ENCODE measurements at places on chromosomes 2 and 18. TPM values are rescaled to one million over a fixed set of nuclear protein-coding genes. Genes with fewer than 3 reads are reported as not detected.

GRCh38 chr18:70355620-70356385, 67.0 kb downstream of the SOCS6 start:
- DNase-seq = peak; percentile 30

DNA sequence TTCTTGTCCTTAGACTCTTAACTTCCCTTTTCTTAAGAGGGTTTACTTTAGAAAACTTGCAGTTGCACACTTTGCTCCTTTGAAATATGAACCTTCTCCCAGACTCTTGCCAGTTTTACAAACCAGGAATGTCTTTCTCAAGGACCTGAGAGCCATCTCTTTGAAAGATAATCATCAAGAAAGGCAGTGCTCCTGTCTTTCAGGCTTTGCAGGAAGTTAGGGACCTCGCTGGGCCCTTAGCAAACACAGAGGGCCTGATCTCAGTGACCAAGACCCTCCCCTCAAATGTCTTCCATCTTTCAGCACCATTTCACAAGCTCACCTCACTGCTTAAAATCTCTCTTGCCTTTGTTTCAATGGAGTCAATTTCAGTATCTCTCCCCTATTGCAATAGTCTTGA, 32.0 kb upstream of the NYAP2 start:
- DNase-seq = peak; percentile 72

- DNase-seq = no peak
Observed at GRCh38 chr18:44763327-44763726, 82.6 kb downstream of the SETBP1 start.

DNA sequence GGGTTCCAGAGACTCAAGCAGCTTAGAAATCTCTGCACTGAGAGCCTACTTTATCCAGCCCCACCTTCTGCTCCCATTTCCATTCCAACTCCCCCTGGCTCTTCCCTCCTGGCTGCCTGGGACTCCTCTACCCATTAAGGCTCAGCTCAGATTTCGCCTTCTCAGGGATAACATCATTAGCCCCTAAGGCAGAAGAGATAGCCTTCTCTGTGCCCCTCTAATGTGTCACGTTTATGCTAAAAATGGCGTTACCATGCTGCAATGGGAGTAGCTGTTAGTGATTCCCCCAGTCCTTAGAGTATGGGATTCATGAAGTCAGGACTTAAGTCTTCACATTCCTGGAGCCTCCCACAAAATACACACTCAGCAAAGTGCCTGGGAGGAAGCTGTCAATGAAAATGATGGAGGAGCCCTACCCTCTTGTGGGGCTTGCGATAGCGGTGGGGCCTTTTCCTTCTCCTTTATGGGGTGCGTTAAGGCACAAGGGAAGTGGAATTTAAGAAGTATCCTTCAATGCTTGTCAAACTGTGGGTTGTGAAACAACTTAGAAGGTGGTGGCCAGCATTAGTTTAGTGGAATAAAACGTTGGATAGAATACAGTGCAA, 144.7 kb upstream of the COPS8 start:
- no peak for DNase-seq

DNA sequence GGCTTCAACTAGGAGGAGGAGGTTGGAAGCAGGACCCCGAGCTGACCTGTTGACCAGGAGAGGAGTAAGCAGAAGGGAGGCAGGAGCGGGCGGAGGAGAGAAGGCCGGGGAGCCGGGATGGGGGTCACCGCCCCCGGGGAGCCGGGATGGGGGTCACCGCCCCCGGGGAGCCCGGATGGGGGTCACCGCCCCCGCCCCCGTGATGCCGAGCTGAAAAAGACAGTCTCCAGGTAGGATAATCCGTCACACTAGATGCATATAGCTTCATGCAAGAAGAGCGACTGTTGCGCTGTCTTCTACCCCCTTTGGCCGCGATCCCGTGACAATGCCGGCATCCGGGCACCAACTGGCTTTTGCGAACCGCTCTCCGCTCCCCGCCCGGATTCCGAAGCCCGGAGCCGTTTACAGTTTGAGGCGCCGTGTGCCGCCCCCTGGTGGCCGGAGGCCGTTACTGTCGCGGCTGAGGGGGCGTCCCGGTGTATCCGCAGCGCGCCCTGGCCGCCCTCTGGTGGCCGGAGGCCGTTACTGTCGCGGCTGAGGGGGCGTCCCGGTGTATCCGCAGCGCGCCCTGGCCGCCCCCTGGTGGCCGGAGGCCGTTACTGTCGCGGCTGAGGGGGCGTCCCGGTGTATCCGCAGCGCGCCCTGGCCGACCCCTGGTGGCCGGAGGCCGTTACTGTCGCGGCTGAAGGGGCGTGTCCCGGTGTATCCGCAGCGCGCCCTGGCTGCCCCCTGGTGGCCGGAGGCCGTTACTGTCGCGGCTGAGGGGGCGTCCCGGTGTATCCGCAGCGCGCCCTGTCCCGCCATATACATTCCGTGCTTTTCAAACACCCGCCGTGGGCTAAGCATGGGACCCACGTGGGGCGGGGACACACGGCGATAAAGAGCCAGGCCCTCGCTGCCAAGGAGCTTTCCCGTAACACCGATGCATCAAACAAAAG, 89.6 kb downstream of the ACTR3 start:
- DNase-seq = peak; percentile 70

- no peak for DNase-seq
Observed at GRCh38 chr2:120559401-120559800, 176.3 kb upstream of the GLI2 start.

DNA sequence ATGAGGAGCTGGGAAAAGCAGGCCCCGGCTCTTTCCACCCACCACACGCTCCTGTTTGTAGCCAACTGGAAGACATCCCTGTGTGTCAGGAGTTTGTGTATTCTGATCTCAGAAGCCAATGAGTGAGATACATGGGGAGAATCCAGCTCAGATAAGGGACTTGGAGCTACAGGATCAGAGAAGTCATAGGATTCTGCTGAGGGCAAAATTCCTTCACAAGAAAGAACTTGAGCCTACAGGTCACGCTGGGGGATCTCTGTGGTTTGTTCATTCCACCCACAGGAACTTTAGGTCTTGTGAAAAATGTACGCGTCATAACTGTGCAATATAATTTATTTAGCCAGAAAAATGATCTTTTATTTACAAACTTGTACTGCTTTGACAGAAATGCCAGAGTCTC, 80.1 kb upstream of the SMIM21 start:
- no peak for DNase-seq

- no peak for DNase-seq
Observed at GRCh38 chr18:8519102-8519501, 90.1 kb upstream of the RAB12 start.

GRCh38 chr2:24840962-24841945, 48.0 kb downstream of the CENPO start:
- DNase-seq = no peak

- no peak for DNase-seq
Observed at GRCh38 chr2:99691926-99692325, 202.1 kb upstream of the REV1 start.

- peak; percentile 88 for DNase-seq
Observed at GRCh38 chr18:60804415-60804814, 431.8 kb upstream of the MC4R start.

GRCh38 chr2:68537011-68537410, 69.6 kb downstream of the APLF start:
- no peak for DNase-seq

DNA sequence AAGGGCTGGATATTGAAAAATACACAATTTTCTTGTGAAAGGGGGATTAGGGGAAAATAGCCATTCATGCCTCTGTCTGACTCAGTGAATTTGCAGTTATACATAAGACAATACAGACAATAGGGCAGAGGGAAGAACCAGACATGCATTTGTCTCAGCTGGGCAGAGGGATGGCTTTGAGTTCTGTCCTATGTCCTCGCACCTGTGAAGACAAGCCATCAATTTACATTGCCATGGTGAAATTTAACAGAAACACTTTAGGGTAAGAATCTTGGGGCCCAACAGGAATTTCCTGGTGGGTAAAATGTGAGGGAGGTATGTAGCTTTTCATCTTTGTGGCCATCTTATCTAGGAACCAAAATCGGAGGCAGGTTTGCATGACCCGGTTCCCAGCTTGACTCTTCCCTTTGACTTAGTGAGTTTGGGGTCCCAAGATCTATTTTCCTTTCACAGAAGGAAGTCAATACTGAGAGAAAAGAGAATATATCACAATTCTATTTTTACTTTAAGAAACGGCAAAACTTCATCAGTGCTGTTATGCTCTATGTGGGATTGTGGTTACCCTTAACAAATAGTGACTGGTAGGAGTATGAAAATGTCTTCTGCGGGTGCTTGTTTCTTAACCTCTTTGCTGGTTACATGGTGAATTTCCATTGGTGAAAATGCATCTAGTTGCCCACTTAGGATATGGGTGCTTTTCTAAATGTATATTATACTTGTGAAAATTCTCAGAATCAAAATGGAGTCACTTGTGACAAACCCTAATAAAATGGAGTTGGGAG, 221.8 kb downstream of the SPP2 start:
- no peak for DNase-seq

GRCh38 chr2:207077266-207077665, 88.5 kb downstream of the KLF7 start:
- DNase-seq = no peak

DNA sequence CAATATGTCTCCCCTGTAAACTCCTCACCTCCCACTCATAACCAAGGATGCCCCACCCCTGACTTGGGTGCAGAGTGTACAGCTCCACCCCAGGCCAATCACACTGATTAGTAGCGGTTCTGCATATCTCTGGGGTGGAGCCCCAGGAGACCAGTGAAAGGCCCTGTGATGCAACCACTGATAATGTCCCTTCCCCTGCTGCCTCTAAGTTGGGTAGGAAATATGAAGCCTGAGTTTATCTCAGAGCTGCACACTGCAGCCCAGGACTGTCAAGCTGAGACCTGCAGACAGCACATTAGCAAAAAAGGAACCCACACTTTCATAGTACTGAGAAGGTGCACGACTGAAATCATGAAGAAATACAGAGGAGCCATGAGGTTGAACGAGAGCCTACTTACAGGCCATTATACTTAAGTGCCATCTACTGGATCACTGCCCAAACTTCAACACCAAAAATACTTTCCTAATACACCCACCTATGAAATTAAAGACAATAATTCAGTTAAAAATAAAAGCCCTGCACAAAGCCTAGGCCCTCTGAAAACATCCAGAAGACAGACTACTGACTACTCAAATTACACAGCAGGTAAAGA, 455.4 kb upstream of the LRRTM4 start:
- DNase-seq = peak; percentile 20

DNA sequence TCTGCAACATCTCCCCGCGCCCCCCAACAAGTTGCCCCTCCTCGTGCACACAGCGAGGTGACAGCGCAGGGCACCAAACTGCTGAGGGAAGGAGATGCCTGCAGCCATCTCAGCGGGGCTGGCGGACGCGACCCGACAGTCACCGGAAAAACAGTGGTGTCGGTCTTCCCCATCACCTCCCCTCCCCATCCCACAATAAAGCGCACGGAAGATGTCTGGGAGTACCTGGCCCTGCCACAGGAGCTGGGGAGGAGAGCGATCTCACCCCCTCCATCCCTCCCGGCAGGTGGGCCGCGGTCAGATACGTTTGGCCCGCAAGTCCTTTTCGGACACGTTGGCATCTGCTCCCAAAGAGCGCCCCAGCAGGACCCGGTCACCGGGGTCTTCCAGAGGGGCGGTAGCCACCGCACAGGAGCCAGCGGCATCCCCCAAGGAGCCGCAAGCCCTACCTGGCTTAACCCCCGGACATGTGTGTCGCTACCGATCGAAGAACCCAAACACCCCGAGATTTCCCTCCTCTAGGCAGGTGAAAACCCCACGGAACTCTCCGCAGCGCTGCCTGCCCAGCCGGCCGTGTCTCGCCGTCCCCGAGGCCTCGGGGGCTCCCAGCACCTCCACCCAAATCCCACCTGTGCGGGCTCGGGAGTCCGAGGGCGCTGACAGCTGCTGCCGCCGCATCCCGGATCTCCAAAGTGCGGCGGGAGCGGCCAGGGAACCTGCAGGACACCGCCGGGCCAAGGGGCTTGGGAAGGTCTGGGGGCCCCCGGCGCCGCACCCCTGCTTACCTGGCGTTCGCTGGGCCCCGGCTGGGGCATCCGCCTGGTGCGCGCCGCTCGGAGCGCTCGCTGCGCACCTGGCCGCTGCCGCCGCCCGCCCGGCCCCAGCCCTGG, 657 bp downstream of the ATP8B1 start:
- DNase-seq = peak; percentile 54

DNA sequence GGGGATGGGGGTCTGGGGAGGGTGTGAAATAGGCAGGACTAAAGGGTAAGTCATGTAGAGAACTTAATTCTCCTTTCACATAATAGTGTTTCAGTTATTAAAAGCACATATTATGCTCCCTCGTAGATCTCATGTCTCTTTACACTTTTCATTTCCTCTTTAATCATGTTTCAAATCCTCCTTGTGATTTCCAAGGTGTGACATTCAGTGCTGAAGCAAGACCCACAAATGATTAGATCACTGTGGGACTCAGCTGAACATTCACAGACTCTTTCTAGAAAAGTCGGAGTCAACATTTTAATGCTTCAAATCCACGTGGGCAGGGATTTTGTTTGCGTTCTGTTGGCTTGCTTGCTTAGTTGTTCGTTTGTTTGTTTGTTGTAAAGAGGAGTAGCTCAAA, 34.7 kb upstream of the CALCRL start:
- DNase-seq = no peak

DNA sequence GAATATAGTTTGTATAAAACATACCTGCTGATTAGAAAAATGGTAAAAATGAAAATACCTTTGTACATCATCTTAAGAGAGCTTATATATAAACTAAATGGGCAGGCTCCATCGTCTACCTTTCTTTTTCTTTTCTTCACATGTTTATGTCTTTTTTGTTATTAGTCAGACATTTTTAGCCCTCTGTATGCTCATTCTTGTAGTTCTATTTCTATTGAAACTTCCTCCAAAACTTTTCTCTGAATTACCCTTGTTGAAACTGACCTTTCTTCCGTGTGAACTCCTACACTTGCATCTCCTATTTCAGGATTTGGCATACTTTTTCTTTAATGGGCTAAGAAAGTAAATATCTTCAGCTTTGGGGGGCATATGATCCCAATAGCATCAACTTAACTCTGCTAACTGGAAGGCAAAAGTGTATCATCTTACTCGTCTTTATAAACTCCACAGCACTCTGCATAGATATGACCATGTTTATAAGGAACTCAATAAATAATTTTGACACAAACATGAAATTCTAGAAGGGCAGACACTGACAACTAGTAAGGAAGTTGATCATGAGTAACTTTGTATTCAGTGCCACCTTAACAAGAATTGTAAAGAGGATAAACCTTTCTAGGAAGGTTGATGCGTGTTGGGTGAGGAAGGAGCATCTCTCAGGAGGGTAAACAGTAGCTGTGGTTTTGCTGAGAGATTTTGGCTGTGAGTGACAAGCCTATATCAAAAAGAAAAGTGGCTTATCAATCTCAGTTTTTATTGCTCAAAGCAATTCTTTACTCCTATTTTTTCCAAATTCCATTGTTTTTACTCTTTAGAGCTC, 127.6 kb downstream of the PIK3C3 start:
- DNase-seq = no peak

- no peak for DNase-seq
Observed at GRCh38 chr18:50080316-50080715, 114.6 kb downstream of the MYO5B start.

- DNase-seq = no peak
Observed at GRCh38 chr2:79573895-79574674, 61.2 kb downstream of the CTNNA2 start.

GRCh38 chr2:30148850-30149249, 2.0 kb downstream of the YPEL5 start:
- peak; percentile 26 for DNase-seq

GRCh38 chr2:38093527-38094165, 17.7 kb upstream of the CYP1B1 start:
- DNase-seq = no peak

The CIB4 gene
- total RNA-seq = not detected

The DYNC2LI1 gene
- 5.7 TPM for total RNA-seq

The PUM2 gene
- total RNA-seq = 94.1 TPM

The GAD1 gene
- 0.47 TPM for total RNA-seq

The FSHR gene
- total RNA-seq = not detected

The TMEM87B gene
- total RNA-seq = 15.4 TPM

The MALT1 gene
- total RNA-seq = 18.8 TPM

Data from GM23338 (cell line).